ENCODE measurements at places on chromosomes 16 and 17.

DNA sequence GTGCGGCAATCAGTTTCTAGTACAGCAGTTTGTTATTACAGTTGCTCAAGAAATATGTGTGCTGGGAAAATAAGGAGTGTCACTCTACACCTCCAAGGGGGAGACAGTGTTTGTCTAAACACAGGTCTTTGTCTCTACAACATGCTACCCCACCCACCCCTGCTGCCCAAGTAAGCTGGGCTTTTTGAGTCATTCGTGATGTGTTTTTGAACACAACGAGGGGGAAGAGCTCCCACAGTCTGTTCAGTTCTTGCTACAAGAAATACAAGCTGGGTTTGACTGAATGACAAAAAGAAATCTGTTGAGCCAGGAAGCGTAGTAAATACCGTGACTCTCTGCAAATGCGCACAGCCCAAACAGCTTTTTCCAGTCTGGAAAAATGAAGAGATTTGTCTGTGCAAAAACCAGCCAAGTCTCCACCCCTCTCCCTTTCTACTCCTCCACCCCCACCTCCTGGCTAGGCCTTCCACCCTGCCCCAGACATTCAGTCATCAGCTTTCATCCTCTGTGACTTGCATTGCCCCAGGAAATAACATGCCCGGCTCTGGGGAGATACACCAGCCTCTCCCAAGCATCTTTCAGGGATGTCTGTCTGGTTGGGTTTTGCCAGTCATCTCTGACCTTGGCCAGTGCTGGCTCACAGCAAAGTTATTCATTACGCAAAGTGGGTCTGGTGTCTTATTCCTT is 25.7 kb downstream of the CHD9 start:
- no peak for DNase-seq

DNA sequence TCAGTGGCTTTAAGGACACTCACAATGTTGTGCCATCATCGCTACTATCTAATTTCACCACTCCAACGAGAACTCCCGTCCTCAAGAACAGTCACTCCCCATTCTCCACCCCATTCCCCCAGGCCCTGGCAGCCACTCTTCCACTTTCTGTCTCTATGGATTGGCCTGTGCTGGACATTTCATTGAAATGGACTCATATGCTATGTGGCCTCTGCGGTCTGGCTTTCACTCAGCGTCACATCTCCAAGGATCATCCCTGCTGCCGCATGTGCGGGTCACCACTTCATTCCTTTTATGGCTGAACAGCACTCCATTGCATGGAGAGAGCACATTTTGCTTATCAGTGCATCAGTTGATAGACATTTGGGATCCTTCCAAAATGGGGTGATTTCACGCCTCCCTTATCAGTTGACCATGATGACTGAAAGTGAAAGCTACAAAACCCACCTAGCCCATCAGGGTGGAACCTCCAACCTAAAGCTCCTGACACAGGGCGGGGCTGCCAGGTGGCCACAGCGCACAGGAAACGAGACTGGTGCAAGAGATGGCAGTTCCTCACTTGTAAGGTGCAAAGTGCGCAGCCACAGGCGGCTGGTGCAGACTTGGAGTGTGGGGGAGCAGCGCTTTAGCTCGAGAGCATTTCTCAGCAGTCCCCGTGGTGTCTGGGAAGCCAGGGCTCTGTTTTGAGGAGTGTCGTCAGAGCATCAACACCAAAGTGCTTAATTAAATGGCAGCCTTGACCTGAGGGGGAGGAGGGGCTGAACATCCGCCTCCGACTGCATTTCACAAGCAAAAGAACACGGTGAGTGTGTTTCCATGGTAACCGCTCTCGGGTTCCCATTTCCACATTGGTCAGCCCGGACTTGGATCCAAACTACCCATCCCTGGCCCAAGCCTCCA is 23.8 kb downstream of the COTL1 start:
- peak; percentile 71 for DNase-seq

GRCh38 chr16:4298761-4299522 is 16.9 kb upstream of the GLIS2 start:
- DNase-seq = no peak

GRCh38 chr16:84650062-84650991 is 2.0 kb downstream of the KLHL36 start:
- DNase-seq = no peak

GRCh38 chr17:74763565-74764387 is 12.4 kb downstream of the NAT9 start:
- DNase-seq = no peak

- DNase-seq = no peak
These were observed 8.3 kb upstream of the GEMIN4 start for GRCh38 chr17:760371-760770.

GRCh38 chr17:7748076-7748775 is 30.7 kb downstream of the DNAH2 start:
- no peak for DNase-seq

DNA sequence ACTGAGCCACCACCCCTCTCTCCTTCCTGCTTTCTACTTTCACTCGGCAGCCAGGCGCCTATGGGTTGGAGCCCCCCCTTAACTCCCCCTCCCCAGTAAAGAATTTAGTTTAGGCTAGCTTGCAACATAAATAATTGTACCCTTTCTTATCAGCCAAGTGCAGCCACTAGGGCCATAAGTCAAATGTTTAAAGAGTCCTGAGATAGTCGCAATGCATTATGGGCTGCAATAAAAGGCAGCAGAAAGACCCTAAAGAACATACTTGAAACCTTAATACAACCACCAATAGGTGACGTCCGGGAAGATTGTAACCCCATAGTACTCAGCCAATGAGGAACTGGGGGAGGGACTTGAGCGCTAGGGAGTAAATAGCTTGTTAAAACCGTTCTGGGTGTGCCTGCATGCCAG is 40.5 kb downstream of the C16orf82 start:
- DNase-seq = no peak

- DNase-seq = no peak
These were observed 349.5 kb downstream of the NPIPA8 start for GRCh38 chr16:17986991-17987390.

GRCh38 chr17:43714465-43715149 is 44.0 kb downstream of the SOST start:
- DNase-seq = no peak

DNA sequence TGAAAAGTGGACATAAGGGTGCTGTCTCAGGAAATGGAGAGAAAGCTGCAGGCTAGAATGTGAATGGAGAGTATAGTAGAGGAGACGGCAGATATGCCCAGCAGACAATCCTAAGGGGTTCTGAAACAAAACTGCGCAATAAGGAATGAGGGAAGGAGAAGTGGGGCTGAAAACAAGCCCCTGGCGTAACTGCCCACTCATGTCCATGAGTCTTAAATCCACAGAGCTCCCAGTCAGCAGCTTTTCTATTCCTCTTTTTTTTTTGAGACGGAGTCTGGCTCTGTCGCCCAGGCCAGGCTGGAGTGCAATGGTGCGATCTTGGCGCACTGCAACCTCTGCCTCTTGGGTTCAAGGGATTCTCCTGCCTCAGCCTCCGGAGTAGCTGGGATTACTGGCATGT is 5.9 kb downstream of the STRADA start:
- DNase-seq = no peak

GRCh38 chr16:88920618-88921590 is 54.4 kb upstream of the PABPN1L start:
- no peak for DNase-seq

DNA sequence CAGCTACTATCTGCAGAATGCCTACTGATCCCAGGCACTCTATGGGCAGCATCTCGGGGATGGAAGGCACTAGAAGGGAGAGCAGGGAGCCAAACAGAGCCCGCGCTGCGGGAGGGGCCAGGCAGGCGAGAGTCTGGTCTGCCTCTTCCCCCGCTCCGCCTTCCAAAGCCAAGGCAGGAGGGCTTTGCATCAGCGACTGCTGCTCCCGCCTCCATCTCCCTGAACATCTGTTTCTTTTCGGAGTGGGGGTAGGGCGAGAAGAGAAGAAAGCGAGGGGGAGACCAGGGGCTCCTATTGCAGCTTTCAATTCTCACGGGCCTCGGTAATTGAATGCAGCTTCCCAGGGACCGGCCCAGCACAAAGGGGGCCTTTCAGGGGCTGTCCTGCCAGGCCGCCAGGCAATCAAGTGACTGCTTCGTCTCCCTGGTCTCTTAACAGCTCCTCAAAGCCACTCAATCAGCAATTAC is 31.4 kb upstream of the CDC42EP4 start:
- no peak for DNase-seq

GRCh38 chr17:7243453-7243729 is 1.1 kb upstream of the GABARAP start:
- DNase-seq = no peak

GRCh38 chr17:21458054-21458453 is 81.9 kb downstream of the KCNJ12 start:
- DNase-seq = no peak

- DNase-seq = no peak
These were observed 507.9 kb downstream of the CDH13 start for GRCh38 chr16:83134638-83135037.

- DNase-seq = no peak
These were observed 414.0 kb upstream of the PSMD7 start for GRCh38 chr16:73882651-73883050.

DNA sequence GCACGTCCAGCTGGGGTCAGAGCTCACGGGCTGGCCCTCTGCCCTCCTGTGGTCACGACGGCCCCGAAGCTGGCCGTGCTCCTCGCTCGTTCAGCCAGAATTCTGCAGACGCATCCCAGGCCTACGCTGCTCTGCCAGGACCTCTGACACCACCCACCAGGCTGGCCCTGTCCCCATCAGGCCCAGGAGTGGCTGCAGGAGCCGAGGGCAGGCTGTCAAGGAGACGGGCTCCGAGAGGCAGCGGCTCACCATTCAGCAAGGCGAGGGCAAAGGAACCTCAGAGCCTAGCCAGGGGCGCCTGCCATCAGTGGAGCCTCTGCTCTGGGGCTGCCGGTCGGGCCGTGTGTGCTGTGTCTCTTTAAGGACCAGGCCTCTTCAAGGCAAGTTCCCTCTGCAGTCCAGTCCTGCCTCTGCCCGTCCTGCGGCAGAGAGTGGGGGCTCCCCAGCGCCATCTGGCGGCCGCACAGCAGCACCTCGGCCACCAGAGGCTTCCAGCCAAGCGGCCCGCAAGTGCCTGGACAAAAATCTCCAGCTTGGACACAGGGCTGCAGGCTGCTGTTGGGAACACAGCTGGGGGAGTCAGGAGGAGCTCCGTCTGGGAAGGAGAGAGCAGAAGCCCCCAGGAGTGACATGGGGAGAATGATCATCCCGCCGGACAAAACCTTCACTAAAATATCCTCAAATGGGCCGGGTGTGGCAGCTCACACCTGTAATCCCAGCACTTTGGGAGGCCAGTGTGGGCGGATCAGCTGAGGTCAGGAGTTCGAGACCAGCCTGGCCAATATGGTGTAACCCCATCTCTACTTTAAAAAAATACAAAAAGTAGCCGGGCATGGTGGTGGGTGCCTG is 7.4 kb upstream of the ABR start:
- peak; percentile 66 for DNase-seq

DNA sequence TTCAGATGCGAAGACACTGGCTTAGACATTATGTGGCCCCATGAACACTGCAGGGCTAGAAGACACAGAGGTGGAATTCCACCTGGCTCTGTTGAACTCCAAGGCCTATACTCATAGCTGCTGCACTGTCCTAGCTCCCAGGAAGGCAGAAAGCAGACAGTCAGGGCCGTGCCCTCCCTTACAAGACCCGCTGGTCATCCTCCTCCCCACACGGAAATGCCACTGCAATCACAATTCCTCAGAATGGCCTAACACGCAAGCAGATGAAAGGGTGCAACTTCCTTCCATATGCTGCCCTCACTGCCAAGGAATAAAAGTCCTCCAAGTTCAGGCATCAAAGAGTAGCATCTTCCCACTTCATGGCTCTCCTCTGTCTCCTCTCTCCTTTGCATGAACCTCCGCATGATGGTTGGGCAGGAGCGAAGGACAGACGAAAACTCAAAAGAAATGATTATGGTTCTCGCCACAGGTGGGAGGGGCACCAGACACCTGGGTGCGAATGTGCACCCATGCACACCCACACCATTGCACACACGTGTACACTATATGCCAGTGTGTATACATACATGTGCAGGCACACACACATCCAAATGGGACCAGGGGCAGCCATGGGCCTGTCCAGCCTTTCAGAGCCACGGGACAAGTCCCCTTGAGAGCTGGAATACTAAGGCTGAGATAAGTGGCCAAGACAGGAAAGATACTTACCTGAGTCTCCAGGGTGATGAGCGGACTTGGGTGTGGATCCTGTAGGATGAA is 113.3 kb downstream of the XYLT1 start:
- DNase-seq = no peak

- no peak for DNase-seq
These were observed 30.1 kb downstream of the VPS35 start for GRCh38 chr16:46658925-46659324.

- DNase-seq = no peak
These were observed 3.8 kb upstream of the SAMD14 start for GRCh38 chr17:50133769-50134099.

GRCh38 chr17:21198411-21198810 is 15.6 kb downstream of the TMEM11 start:
- no peak for DNase-seq

DNA sequence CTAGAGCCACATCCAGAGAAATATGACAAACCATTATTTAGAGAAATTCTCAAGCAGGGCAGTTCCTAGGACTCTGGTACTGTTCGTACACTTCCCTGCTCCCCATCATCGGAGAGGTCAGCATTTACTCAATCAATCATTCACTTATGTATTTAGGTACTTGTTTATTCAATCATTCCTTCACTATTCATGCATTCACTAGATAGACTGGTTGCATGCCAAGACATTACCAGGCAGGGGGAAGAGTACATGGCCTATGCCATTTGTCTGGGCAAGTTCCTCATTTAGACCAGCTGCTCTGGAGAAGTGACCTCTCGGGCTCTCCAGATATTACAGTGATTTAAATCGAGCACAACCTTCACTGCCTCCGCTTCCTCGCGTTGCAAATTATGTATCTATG is 603.4 kb downstream of the KCNJ2 start:
- no peak for DNase-seq

DNA sequence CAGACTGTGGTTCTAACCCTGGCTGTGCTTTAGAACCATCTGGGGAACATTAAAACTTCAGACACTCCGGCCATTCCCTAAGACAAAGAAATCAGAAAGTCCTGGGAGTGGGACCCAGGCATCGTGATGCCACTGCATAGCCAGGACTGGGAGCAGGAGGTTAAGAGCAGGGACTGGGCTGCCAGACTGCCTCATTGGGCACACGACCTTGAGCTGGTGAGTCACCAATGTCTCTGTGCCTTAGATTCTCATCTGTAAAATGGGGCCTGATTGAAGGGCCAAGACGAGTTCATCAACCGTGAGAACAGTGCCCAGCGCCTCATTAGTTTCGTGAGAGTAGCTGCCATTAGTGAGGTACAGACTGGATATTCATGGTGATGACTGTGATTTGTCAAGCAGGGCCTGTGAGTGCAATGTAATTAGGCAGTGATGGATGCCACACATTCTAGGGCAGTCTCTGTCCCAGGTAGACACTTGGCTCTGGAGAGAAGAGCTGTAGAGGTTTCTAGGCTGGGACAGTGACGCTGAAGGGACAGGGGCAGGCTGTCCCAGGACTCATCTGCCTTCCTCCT is 196.8 kb downstream of the NTN1 start:
- no peak for DNase-seq

- no peak for DNase-seq
These were observed 183.7 kb downstream of the FOXL1 start for GRCh38 chr16:86762095-86762494.

GRCh38 chr16:2194852-2195321 is 1.5 kb downstream of the CASKIN1 start:
- DNase-seq = no peak

GRCh38 chr17:2904135-2904534 is 107.9 kb downstream of the RAP1GAP2 start:
- DNase-seq = no peak
